RWPE2 (cell line): ENCODE measurements at places on chromosomes 1 and 21.
A peak's percentile ranks its signal among the peaks of the same experiment; 100 is the strongest.

DNA sequence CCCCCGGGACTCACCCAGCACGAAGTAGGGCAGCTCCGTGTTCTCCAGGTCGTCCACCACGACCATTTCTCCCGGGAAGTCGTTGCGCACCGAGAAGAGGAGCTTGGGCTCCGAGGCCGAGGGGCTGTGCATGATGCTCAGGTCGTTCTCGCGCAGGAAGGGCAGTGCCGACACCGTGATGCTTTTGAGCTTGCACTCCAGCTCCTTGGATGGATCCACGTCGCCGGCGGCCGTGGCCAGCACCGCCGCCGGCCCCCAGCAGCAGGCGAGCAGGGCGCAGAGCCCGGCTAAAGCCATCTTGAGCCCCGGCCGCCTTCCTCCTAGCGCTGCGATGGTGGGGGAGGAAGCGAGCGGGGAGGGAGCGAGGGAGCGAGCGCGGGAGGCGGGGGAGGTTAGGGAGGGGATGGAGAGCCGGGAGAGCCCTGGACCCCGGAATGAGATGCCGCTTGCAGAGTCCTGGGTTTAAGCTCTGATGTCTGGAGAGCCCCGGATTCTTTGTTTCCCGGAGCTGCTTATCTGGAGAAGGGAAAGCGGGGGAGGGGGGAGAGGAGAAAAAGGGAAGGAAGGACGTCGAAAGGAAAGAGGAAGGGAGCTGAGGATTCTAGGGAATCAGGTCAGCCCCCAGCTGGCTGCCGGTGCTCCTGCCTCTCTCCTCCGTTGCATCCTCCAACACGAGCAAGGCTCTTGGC lies at the start of gene ASTN1:
ASTN1 (minus strand) TSS at position 333 of the 689 bp plus-strand sequence; CDS start at position 297, 36 bp downstream.
- no peak for DNase-seq

DNA sequence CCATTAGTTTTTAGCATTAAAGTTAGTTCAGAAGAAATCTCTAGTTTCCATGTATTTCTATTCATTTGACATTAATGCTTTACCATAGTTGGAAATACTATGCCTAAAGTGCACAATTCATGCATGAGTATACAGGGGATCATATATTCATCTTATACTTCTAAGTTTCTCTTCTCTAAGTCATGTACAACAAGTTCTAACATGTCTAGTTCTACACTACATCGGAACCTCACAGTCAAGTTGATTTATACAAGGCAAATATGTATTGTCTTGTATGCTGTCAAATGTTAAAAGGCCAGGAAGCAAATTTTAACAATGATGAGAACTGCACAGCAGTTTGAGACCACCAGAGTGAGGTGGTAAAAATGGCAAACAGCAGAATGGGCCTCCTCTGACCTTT lies 22.9 kb upstream of the MOB3C start:
- no peak for DNase-seq

DNA sequence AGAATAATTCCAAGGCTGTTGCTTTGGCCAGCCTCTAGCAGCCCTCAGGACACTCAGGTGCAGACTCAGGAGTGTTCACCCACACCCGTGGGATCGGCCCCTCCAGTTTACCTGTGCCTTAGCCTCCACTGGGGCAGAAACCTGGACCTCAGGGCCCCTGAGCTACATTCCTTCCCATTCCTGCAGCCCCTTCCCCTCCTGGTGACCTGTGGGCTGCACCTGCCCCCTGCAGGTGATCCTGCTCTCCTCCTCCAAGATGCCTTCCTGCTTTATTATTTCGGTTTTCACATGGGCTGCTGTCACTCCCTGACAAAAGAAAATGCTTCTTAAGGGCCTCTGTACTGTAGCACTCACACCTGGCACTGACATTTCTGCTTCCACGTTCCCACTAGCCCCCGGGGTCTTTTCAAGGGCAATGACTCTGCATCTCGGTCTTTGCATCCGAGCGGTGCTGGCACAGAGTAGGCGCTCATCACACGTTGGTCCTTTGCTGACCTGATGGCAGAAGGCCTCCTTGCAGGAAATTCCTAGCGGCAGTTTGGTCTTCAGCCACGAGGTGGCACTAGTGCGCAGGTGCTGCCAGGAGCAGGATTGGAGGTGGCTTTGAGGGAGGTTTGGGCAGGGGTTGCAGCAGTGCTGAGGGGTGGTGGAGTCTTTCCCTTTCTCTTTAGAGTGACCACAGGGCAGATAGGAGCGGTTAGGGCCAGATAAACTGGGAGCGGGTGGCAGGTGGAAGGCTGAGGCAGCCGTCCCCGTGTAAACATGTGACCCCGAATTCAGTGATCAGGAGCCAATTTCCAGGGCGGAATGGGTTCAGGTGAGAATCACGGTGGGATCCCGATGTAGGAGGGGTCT lies 25.3 kb upstream of the ETV3 start:
- no peak for DNase-seq

GRCh38 chr21:27017246-27017645 lies 50.4 kb upstream of the ADAMTS5 start:
- no peak for DNase-seq

DNA sequence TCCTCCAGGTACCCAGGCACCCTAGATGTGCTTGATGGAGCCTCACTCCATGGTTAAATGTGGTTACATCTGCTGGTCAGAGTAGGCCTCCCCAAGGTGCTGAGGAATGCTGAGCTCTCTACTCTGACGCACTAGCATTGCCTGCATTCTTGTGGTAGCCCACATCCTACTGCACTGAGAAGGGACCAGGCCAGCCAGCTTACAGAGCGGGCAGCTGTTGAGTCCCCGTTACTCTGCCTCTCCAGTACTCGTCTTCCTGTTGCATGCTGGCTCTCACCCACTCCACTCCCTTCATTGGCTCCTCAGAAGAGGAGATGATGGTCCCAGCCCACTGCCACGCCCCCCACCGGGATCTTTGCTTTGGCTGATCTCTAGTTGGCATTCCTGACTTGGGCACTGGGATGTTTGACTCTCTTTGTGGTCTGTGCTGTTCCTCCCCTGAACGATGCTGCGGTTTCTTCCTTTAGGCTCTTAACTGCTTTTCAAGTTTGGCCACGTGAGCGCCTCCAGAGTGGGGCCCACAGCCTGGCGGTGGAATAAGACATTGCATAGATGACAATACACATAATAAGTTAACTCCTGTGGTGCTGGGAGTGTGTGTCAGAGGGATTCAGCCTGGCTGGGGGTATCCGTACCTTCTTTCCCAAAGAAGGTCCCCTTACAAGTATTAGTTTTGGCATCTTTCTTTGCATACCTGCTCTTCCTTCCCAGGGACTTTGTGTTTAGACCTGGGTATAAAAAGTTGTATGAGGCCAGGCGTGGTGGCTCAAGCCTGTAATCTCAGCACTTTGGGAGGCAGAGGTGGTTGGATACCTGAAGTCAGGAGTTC lies 18.6 kb downstream of the AZIN2 start:
- peak; percentile 98 for DNase-seq

GRCh38 chr1:103362348-103363007 lies 163.0 kb upstream of the RNPC3 start:
- no peak for DNase-seq

DNA sequence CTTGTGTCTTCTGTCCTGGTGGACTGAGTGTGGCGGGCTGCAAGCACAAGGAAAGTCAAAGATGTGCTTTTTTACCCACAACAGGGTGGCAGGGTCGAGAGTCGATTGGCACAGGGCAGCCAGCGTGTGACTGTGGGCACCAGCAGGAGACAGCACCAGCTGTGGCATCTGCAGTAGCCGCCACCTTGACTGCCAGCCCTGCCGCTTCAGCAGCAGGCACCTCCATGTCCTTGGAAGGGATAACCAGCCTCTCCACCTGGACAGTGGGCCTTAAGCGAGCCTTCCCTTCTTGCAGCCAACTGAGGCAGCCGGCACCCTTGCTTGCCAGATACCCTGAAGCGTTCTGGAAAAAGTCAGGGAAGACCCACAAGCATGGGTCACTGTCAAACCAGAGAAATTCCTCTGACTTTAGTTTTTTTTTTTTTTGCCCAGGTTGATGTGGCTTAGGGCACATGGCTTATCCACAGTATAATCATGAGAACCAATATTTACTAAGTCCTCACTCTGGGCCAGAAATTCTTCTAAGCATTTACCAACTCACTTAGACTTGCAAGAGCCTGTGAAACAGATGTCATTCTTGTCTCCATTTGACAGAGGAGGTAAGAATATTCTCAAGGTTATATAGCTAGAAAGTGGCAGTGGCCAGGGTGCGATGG lies 30.1 kb upstream of the PTGFRN start:
- no peak for DNase-seq

- peak; percentile 46 for DNase-seq
Observed at GRCh38 chr1:18735224-18735997, 104.8 kb downstream of the PAX7 start.

- DNase-seq, result no peak
Observed at GRCh38 chr1:154695985-154696384, 88.0 kb upstream of the ADAR start.

DNA sequence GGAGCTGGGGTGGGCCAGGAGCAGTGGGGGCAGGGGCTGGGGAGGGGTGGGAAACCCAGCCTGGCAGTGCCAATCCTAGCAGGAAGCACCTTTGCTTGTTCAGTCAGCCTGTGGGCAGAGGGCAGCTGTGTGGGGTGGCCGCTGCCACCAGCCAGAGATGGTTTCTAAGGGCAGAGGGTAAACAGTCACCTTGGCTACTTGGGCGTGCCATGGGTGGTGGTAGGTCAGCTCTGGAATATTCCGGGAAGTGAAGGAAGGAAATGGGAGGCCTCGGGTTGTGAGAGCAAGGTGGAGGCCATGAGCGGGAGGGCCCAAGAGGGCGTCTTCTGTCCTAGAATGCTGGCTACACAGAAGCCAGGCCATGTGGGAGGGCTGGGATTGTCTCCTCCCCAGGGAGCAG lies 20.7 kb upstream of the WNT4 start:
- DNase-seq, result no peak

DNA sequence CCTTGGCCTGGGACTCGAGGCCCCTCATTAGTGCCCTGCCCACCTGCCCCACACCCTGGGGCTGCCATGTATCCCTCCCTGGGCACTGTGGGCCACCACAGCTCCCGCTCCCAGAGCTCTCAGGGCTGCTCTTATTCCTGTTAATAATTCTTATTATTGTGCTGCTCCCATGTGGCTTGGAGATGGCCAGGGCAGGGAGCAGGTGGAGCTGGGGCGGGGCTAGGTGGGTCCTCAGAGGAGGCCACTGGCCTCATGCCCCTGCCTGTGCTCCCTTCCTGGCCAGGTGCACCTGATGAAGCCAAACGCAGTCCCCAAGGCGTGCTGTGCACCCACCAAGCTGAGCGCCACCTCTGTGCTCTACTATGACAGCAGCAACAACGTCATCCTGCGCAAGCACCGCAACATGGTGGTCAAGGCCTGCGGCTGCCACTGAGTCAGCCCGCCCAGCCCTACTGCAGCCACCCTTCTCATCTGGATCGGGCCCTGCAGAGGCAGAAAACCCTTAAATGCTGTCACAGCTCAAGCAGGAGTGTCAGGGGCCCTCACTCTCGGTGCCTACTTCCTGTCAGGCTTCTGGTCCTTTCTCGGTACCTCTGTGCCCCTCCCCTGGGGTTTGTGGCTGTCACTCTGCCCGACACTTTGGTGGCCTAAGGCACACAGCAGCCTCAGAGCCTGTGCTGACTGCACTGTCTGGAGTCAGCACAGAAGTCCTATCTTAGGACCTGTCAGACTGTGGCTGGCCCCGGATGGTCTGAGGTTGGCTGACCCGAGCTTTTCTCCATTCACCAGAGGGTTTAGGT lies 34.1 kb downstream of the BMP8A start:
- DNase-seq, result no peak

DNA sequence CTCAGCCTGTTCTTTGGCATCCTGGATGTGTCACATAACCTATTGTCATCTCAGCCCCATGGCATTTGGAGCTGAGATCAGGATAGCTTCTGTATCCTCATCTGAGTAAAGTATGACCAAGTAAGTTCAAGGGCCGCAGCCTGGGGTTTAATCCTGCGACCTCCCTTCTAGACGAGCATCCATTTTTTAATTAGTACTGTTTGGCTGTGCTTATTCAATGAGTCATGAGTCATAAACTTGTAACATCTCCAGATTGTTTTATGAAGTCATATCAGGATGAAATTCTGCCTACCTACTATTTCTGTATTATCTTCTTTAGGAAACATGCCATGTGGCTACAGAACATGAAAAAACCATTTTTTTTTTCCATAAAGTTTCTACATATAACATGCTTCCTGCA lies 119.1 kb downstream of the ERG start:
- DNase-seq, result no peak

DNA sequence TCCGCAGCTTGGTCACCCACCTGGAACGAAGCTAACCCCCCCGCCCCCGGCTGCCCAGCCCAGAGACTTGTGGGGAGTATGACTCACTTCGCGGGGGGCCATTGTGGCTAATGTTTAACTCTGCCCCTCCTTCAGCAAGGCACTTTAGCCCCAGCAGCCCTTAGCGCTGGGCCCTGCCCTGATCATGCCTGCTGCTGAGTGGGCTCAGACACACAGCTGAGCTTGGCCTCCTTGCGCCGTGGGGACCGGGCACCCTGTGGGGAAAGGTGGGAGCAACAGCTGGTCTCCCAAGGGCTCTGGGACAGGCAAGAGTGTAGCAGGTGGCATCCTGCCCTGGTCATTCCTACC lies 6.3 kb upstream of the LAD1 start:
- DNase-seq, result no peak

DNA sequence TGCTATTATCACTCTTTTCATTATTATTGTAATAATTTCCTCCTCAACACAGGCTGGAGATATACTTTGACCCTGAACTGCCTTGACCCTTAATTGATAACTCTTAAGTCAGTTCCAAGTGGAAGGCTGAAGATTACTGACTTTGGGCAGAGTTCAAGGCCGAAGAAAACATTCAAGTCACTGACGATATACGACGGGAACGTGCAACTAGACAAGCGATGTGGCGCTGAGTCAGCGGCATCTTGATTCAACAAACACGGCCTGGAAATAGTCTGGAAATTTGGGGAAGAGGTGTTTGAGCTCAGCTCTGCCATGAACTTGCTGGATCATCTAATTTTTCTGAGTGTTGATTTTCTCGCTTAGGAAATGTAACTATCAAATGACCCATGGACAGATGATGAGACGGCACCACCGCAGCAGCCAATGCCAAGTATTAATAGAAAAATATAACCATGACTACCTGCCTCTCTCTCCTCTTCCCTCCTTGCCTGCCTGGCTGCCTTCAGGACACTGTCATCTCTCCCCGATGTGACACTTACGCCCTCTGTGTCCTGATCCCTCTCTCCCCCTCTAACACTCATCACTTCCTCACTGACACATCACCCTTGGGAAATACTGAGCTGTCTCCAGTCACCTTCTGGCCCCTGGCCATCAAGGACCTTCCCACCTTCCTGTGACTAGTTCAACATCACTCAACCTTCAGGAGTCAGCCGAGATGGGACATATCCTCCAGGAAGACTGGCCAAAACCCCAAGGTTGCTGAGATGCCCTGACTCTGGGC lies 49.4 kb downstream of the TMCO4 start:
- DNase-seq, result no peak

DNA sequence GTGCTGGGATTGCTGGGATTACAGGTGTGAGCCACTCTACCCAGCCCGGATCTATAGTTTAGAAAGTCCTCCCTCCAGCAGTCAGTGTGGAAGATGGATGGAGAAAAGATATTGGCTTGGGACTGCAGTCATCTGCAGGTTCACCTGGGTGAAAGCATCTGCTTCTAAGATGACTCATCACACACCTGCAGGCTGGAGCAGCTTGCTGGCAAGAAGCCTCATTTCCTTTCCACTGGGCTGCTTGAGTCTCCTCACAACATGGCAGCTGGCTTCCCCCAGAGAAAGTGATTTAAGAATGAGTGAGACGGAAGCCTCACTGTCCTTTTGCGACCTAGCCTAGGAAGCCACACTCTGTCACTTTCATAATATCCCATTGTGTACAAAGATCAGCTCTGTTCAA lies 50.0 kb downstream of the FOXO6 start:
- DNase-seq, result no peak

- no peak for DNase-seq
Observed at GRCh38 chr1:32438136-32438535, 26.7 kb upstream of the ZBTB8B start.

GRCh38 chr1:116534014-116534739 lies 36.6 kb downstream of the CD58 start:
- DNase-seq, result no peak

- no peak for DNase-seq
Observed at GRCh38 chr1:183304440-183305107, 113.6 kb downstream of the NMNAT2 start.
